Stomach (tissue), 19 donors: ENCODE measurements at places on chromosomes 2 and 18. TPM values are rescaled to one million over a fixed set of nuclear protein-coding genes. Genes with fewer than 3 reads are reported as not detected.
A peak's percentile ranks its signal among the peaks of the same experiment; 100 is the strongest.

BCL2L11 gene
- total RNA-seq: 16.2 TPM

EMILIN1 gene
- total RNA-seq: 89.2 TPM

GRCh38 chr2:239457586-239458445, 57.0 kb upstream of the HDAC4 start:
- no peak overlapping the region for H3K27ac ChIP-seq
- no peaks in the 10 kb centered on the region for H3K27me3 ChIP-seq
- no peaks in the 10 kb centered on the region for H3K4me1 ChIP-seq
- H3K36me3 ChIP-seq: no peaks in the 10 kb centered on the region
- no peak overlapping the region for H3K4me3 ChIP-seq

NGEF gene
- 7.6 TPM for total RNA-seq

VIL1 gene
- not detected for total RNA-seq

DAW1 gene
- not detected for total RNA-seq

DNA sequence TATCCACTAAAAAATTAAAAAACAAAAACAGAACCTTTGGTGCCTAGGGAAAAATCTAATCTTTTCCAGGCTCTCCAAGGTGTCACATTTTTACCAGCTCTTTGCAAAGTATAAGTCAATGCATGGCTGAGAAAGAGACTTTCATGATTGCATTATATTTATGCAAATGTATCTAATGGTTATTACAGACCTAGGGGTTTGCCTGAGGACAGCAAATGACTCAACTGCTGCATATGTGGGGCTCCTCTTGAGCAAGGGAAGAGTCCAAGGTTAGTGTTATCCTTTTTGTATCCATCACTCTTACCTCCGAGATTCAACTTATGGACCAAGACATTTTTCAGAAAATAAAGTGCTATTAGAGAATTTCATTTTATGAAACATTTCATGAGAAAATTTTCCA, 33.9 kb upstream of the RMP24 start:
- H3K36me3 ChIP-seq: no peaks in the 10 kb centered on the region
- H3K4me1 ChIP-seq: no peaks in the 10 kb centered on the region
- peak overlapping the region; percentile 3 for H3K27ac ChIP-seq
- DNase-seq: no peak
- no peaks in the 10 kb centered on the region for H3K27me3 ChIP-seq

GRP gene
- 2.4 TPM for total RNA-seq

PROKR1 gene
- total RNA-seq: not detected

DNA sequence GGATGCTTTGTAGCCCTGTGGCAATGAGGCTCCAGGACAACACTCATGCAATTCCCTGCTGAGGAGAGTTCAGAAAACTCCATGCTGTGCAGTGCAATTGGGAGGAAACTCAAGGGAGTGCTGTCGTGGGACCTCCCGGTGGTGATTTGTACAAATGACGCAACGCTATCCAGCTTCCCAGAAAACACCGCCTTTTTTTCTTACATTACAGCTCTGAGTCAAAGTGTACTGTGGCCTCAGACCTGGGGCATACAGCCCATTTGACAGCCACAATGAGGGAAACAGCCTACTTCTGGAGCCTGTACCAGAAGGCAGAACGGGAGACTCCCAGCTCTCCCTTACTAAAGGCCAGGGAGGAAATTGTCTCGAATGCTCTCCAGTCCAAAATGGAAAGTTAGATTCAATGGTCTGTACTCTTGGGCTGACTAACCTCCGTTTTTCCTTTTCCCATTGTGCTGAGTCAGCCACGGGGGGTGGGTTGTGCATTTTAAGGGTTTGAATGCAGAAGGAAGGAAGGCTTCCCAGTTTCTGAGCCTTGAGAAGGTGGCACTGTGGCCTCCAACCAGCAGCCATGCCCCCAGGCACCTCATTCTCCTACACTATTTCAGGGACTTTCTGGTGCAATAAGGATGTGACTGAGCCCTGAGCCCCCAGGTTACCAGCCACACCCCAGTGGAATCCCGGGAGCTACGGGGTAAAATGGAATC, 16.4 kb upstream of the CYP1B1 start:
- no peak overlapping the region for H3K4me3 ChIP-seq
- DNase-seq: peak; percentile 77
- H3K36me3 ChIP-seq: no peaks in the 10 kb centered on the region

GREB1L gene
- 0.45 TPM for total RNA-seq

- DNase-seq: no peak
- peaks cover 12% of the 10 kb centered on the region for H3K4me1 ChIP-seq
- peak overlapping the region; percentile 47 for H3K27ac ChIP-seq
- no peaks in the 10 kb centered on the region for H3K36me3 ChIP-seq
- H3K27me3 ChIP-seq: no peaks in the 10 kb centered on the region
These were observed 21.2 kb upstream of the NAB1 start for GRCh38 chr2:190627448-190628412.

TSGA10 gene
- 10.3 TPM for total RNA-seq

DNA sequence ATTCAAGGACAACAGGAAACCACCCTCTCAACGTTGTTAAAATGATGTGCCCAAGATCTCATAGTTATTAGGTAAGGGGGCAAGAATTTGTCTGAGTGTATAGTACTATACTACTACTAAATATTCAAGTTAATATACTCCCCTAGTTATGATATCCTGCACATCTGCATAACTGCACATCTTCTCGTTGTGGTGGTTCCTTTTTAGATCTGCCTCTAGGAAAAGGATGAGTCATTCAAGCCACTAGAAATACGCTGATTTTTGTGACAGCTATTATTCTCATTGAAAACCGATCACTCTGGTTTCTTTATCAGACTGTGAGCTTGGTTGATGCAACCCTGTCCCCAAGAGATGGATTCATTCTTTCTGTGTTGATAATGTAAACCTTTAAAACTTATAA, 1067.0 kb upstream of the FANCL start:
- H3K36me3 ChIP-seq: no peaks in the 10 kb centered on the region
- H3K4me3 ChIP-seq: no peak overlapping the region
- no peak overlapping the region for H3K27ac ChIP-seq
- no peaks in the 10 kb centered on the region for H3K4me1 ChIP-seq
